Activated B cell treated with CpG ODN at 0.5 μM for 24 hours (primary cell): ENCODE measurements at places on chromosomes 2 and 18. TPM values are rescaled to one million over a fixed set of nuclear protein-coding genes. Genes with fewer than 3 reads are reported as not detected.

Gene IL1RN
- total RNA-seq = 0.32 TPM in 1 of 2 replicates, not detected in the other

Gene TTC27
- 34.8 and 36.3 TPM in 2 replicates for total RNA-seq

Gene ITPRIPL1
- total RNA-seq = 2.7 and 4.4 TPM in 2 replicates

Gene CCL20
- total RNA-seq = not detected in 2 replicates

Gene POTEC
- total RNA-seq = not detected in 2 replicates

Gene CASP10
- 9.5 and 13.8 TPM in 2 replicates for total RNA-seq

Gene STARD6
- not detected in 2 replicates for total RNA-seq

Gene HOXD12
- total RNA-seq = not detected in 2 replicates

Gene DSG2
- total RNA-seq = not detected in 2 replicates

Gene HRH4
- not detected in 2 replicates for total RNA-seq

Gene ACADL
- not detected in 2 replicates for total RNA-seq

GRCh38 chr2:20552847-20553246 is 98.1 kb downstream of the HS1BP3 start:
- H3K27me3 ChIP-seq = no peaks in the 10 kb centered on the region
- H3K36me3 ChIP-seq = no peaks in the 10 kb centered on the region
- no peak for DNase-seq
- H3K27ac ChIP-seq = no peak overlapping the region

DNA sequence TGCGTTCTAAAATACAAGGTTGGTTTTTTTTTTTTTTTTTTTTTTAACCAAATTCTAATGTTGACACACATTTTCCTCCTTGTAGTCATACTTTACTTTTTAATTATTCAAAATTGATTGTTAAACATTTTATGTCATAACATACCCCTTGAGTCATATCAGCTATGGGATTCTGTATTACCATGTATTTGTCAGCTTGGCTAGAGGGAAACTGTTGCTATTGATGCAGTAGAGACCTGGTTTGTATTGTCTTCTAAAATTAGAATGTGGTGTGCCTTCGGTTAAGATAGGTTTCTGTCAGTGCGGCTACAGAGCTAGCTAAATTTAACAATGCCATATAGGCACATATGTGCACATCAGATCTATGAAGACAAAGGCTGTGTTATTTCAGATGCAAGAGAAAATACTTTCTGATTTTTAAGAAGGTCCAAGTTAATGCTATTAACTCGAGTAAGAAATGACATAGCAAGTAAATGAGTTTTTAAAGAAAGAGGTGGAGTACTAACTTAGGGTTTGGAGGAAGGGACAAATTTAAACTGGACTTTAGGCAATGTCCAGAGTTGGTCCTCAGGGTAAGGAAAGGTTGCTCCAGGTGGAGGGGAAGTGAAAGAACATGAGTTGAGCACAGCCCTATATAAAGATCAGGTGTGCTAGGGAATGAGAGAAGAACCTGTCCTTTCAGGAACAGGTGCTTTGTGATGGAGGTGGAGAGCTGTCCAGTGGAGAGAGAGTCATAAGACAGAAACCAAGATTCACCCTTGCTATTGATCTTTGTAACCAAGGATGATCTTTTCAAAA is 152.3 kb downstream of the PRPF40A start:
- H3K4me3 ChIP-seq = peak overlapping the region; percentile 3
- H3K27me3 ChIP-seq = no peaks in the 10 kb centered on the region
- H3K4me1 ChIP-seq = peaks cover 27% of the 10 kb centered on the region
- no peak for DNase-seq

- H3K27me3 ChIP-seq = no peaks in the 10 kb centered on the region
- no peaks in the 10 kb centered on the region for H3K4me1 ChIP-seq
- peaks cover 76% of the 10 kb centered on the region for H3K36me3 ChIP-seq
- no peak overlapping the region for H3K4me3 ChIP-seq
- no peak overlapping the region for H3K27ac ChIP-seq
These were observed 18.8 kb downstream of the FARSB start for GRCh38 chr2:222637067-222637466.

DNA sequence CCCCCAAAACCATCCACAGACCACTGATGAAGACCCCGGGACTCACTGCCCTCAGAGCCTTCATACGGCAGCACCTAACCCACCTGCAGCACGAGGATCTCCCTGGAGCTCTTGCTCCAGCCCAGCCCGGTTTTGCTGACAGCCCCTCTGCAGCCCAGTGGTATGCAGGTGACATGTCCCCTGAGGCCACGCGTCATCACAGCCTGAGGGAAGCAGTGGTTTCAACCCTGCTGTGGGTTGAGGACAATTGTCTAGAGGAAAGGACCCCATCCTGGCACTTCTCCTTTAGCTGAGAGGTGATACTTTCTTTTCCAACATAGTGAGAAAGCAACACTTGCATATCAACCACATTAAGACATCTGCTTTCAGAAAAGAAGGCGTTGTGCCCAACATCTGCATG is 134.0 kb downstream of the SEPTIN10 start:
- no peak for DNase-seq
- H3K4me3 ChIP-seq = no peak overlapping the region
- no peak overlapping the region for H3K27ac ChIP-seq

GRCh38 chr2:137888845-137889244 is 75.4 kb upstream of the HNMT start:
- no peak for DNase-seq
- H3K27ac ChIP-seq = no peak overlapping the region
- H3K36me3 ChIP-seq = no peaks in the 10 kb centered on the region

DNA sequence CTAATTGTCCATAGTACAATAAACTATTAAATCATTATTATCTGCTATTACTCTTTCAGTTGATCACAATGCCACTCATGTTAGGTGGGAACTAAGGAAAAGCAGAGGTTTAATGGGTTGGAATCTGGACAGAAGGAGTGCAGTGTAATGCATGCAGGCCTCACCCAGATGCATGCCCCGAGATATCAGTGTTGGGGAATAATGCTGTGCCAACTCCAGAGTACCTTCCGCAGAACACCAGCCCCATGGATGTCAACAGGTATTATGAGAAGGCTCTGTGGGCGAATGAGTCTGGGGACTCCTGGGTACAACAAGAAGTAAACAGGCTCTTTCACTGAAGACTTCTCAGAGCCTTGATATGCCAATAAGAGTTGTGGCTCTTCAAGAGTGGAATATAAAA is 377.4 kb downstream of the ALK start:
- H3K36me3 ChIP-seq = no peaks in the 10 kb centered on the region
- no peak for DNase-seq
- H3K27me3 ChIP-seq = peaks cover 9% of the 10 kb centered on the region
- no peak overlapping the region for H3K4me3 ChIP-seq
- H3K4me1 ChIP-seq = no peaks in the 10 kb centered on the region

GRCh38 chr18:21759836-21760235 is 19.2 kb downstream of the MIB1 start:
- H3K36me3 ChIP-seq = no peaks in the 10 kb centered on the region
- H3K27ac ChIP-seq = no peak overlapping the region
- no peak for DNase-seq
- no peaks in the 10 kb centered on the region for H3K27me3 ChIP-seq
- H3K4me3 ChIP-seq = no peak overlapping the region
- H3K4me1 ChIP-seq = peaks cover 16% of the 10 kb centered on the region

- peaks cover 2% of the 10 kb centered on the region for H3K4me1 ChIP-seq
- no peak overlapping the region for H3K4me3 ChIP-seq
- no peaks in the 10 kb centered on the region for H3K36me3 ChIP-seq
- no peak for DNase-seq
These were observed 101.3 kb downstream of the INHBB start for GRCh38 chr2:120447127-120447785.

- H3K4me1 ChIP-seq = no peaks in the 10 kb centered on the region
- no peak for DNase-seq
- no peak overlapping the region for H3K27ac ChIP-seq
- peaks cover 2% of the 10 kb centered on the region for H3K27me3 ChIP-seq
- H3K36me3 ChIP-seq = no peaks in the 10 kb centered on the region
- no peak overlapping the region for H3K4me3 ChIP-seq
These were observed 244.9 kb downstream of the ETAA1 start for GRCh38 chr2:67642046-67642382.

DNA sequence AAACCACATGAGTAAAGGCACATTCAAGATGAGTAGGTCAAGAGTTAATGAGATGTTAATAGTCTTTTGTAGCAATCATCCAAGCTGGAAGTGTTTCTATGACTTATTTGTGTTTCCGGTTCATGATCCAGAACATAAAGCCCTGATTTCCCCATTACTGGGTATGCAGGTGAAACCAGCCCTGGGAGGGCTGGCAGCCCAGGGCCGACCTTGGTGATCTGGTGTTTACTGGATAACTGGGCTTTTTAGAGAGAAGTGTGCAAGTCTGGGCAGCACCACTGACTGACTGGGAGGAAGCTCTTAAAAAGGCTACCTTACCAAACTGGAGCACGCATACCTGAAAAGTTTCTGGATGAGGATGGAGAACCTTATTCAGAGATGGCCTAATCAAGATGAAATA is 431.6 kb upstream of the VRK2 start:
- DNase-seq = no peak
- no peaks in the 10 kb centered on the region for H3K36me3 ChIP-seq
- peaks cover 15% of the 10 kb centered on the region for H3K4me1 ChIP-seq
- no peaks in the 10 kb centered on the region for H3K27me3 ChIP-seq

DNA sequence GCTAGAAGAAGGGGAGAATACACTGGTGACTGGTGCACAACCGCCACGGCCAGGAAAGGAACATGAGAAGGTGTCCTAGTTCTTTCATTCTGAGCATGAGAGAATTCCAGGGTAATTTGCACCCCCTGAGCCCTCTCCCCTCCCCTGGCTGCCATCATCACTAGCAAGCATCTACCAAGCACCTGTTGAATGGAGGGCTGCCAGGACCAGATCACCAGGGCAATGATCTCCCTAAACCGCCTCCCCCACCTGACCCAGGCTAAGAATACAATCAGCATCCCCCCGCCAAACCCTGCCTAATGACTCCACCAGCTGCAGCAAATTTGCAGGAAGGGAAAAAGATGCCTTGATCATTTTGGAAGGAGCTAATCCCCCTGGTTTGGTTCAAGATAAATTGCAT is 100.2 kb downstream of the STPG4 start:
- H3K4me3 ChIP-seq = no peak overlapping the region
- peaks cover 47% of the 10 kb centered on the region for H3K4me1 ChIP-seq
- peak overlapping the region; percentile 35 for H3K27ac ChIP-seq
- DNase-seq = no peak
